Smooth muscle cell of trachea (primary cell): ENCODE measurements at places on chromosomes 5 and 9. TPM values are rescaled to one million over a fixed set of nuclear protein-coding genes. Genes with fewer than 3 reads are reported as not detected.

The TEX48 gene
- total RNA-seq: not detected in 2 replicates

The SAPCD2 gene
- total RNA-seq: 1.5 and 8.0 TPM in 2 replicates

The CCDC192 gene
- total RNA-seq: not detected in 2 replicates

The GFI1B gene
- 0.17 TPM in 1 of 2 replicates, not detected in the other for total RNA-seq

The CBY3 gene
- total RNA-seq: not detected in 2 replicates

The C9 gene
- under 0.01 TPM in 1 of 2 replicates, not detected in the other for total RNA-seq

The AKNA gene
- 8.9 and 10.4 TPM in 2 replicates for total RNA-seq

The PIP5K1B gene
- not detected in 2 replicates for total RNA-seq

The SPATA6L gene
- total RNA-seq: 0.15 and 0.17 TPM in 2 replicates

The UBAP2 gene
- 16.2 and 19.6 TPM in 2 replicates for total RNA-seq

The GGTA1 gene
- total RNA-seq: not detected in 2 replicates

The MSH3 gene
- 14.2 and 18.3 TPM in 2 replicates for total RNA-seq

The RANBP3L gene
- not detected in 2 replicates for total RNA-seq

The JAK2 gene
- 15.4 and 17.2 TPM in 2 replicates for total RNA-seq

The WDR38 gene
- not detected in 2 replicates for total RNA-seq

The DEPDC1B gene
- 1.7 and 7.4 TPM in 2 replicates for total RNA-seq

The TNPO1 gene
- total RNA-seq: 240 and 270 TPM in 2 replicates

The EIF4E1B gene
- not detected in 2 replicates for total RNA-seq

The ADCY2 gene
- total RNA-seq: 0.15 and 0.66 TPM in 2 replicates

The PCDHB3 gene
- 0.29 and 0.50 TPM in 2 replicates for total RNA-seq

The PKN3 gene
- total RNA-seq: 1.9 and 2.3 TPM in 2 replicates

The CATSPER3 gene
- total RNA-seq: 0.17 TPM in 1 of 2 replicates, not detected in the other

The PAEP gene
- total RNA-seq: not detected in 2 replicates

The PROB1 gene
- total RNA-seq: 1.2 and 2.6 TPM in 2 replicates

The IL9 gene
- total RNA-seq: not detected in 2 replicates

The PCDHB4 gene
- total RNA-seq: 0.15 and 0.17 TPM in 2 replicates

The ADAMTS13 gene
- total RNA-seq: 2.2 and 6.0 TPM in 2 replicates

The GDA gene
- not detected in 2 replicates for total RNA-seq

The SV2C gene
- not detected in 2 replicates for total RNA-seq

The LEAP2 gene
- 0.15 and 0.50 TPM in 2 replicates for total RNA-seq

The ADAMTS16 gene
- total RNA-seq: 0.17 TPM in 1 of 2 replicates, not detected in the other

The ABITRAM gene
- 6.5 and 6.7 TPM in 2 replicates for total RNA-seq

The NELFB gene
- total RNA-seq: 53.4 and 63.5 TPM in 2 replicates

The MAMDC4 gene
- 1.3 and 5.5 TPM in 2 replicates for total RNA-seq

The RNF180 gene
- 0.83 and 2.0 TPM in 2 replicates for total RNA-seq

The OR1J2 gene
- not detected in 2 replicates for total RNA-seq

The BTNL8 gene
- total RNA-seq: not detected in 2 replicates

The DND1 gene
- 0.17 and 0.29 TPM in 2 replicates for total RNA-seq

The SRA1 gene
- 33.7 and 44.9 TPM in 2 replicates for total RNA-seq

The IL4 gene
- total RNA-seq: not detected in 2 replicates
